ENCODE measurements at places on chromosomes 5 and 9.

DNA sequence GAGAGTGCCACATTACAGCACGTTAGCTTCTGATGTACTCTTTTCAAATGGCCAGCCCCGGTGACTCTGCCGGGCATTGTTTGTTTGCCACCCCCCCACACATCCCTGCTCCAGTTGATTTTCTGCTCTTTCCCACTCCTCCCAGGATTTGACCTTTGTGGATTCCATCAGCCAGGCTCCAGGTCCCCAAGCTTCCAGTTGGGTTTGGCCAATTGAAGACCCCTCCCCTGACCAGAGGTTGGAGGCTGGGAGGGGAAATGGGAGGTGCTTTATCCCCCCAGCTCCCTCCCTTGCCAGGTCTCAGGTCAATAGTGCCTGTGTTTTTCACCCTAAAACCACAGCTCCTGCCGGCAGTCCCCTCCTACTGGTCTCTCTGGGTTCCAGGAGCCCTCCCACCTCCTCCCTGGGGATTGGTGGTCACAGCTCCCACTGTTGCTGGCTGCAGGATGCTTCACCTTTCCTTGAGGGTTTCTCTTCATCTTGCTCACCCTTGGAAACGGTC is 34.9 kb downstream of the IRF1 start:
- no peak for DNase-seq

DNA sequence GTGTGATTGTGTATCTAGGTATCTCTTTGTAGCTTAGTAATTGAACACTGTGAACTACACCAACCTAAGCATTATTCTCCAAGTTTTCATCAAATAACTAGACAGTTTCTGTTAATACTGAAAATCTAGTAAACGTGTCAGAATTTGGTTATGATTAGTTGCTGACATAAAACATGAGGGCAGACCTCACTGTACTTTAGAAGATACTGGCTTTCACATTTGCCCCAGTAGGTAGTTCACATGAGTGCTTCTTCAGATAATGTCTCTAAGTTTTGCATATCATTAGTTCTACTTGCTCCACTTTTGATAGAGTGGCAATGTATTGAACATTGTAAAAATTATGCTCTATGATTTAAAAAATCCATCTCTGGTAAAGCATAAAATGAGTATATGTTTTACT is 7.1 kb downstream of the CDKN2B start:
- no peak for DNase-seq

- DNase-seq = no peak
Observed at GRCh38 chr5:68502531-68502930, 287.0 kb downstream of the PIK3R1 start.

- no peak for DNase-seq
Observed at GRCh38 chr9:125797930-125798329, 50.8 kb downstream of the PBX3 start.

DNA sequence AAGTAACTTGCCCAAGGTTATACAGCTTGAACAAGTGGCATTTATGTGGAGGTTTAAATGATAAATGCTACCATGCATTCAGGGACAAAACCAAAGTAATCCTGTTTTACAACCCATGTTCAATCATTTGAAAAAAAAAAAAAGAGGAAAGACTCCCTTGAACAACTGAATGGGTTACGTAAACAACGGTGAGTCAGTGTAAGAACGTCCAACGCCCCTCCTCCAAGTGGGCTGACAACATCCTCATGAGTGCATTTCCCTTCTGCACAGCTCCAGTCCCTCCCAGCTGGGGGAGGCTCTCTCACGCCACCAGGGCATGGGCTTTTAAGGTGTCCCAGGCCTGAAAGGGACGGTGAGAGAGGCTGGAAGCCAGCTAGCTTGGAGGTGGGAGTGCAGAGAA is 90.0 kb downstream of the PRRT1B start:
- peak; percentile 57 for DNase-seq

DNA sequence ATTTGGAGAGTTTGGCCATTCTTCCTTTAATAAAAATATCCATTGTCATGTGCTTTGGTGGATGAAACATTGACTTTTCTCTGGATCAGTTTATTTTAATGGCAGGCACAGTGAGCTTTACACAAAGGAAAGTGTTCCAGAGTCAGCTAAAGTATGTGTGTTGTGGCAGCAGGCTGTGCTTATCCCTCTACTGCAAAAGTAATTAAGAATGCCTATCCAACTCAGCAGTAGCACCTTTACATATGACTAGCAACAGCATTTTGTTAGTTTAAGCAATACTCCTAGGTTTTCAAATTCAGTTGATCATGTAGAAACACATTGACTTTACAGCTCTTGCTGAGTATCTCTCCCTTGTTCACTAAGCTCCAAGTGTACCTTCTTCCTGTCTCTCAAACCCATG is 730.5 kb upstream of the RGMB start:
- no peak for DNase-seq

DNA sequence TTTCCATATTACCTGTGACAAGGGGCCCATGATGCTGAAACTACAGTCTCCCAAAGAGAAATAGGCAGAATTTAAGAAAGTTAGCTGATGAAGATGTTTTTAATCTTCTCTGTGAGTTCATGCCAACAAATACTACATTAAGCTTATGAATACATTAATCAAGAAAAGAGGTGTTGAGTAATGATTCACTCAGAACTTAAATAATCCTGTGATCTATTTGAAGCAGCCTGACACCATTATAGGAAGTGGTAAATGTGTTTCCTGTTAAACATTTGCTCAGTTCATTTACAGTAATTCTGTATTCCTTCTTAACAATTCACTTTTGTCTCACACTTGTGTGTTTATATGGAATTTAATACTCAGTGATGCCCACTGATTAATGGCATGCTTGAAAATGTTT is 75.0 kb upstream of the IZUMO3 start:
- no peak for DNase-seq

- DNase-seq = no peak
Observed at GRCh38 chr5:81838307-81838906, 87.5 kb upstream of the SSBP2 start.

GRCh38 chr9:127931092-127931881 is 710 bp upstream of the PIP5KL1 start:
- DNase-seq = no peak

DNA sequence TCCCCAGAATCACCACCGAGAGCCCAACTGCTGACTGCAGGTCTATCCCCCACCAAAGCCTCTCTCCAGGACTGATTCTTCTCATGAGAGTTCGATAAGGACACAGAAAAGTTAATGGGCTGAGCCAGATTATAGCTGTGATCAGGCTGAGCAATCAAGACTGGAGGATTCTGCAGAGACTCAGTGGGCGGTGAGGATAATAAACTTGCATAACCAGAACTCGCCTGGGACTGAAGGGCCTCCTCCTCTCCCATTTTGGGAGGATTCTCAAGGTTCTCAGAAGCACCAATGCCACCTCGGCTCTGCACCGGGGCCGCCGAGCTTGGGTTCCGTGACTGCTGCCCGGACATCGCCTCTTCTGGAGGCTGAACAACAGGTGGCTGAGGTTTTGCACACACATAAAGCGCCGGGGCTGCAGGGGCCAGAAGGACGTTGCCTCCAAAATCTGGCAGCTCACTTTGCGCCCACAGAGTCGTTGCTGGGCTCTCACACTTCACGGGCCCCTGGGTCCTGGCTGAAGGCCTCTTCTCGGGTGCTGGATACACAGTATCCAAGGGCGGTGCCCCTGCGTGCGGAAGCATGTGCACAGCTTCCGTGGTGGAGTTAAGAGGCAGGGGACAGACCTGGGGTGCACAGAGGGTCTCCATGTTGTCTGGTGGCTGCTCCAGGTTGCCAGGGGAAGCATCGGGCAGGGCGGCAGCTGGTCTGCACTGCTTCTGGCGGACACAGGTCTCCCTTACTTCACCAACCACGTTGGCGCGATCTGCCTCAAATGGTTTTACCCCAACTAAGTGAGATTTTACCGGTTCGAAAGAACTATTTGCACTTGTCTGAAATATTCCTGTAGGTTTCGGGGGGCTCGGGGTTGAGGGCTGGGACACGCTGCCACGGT is 7.6 kb downstream of the SEC16A start:
- no peak for DNase-seq

- DNase-seq = peak; percentile 26
Observed at GRCh38 chr5:96434201-96434645, 1.2 kb upstream of the PCSK1 start.

- DNase-seq = no peak
Observed at GRCh38 chr5:34923694-34924461, 5.5 kb upstream of the DNAJC21 start.

DNA sequence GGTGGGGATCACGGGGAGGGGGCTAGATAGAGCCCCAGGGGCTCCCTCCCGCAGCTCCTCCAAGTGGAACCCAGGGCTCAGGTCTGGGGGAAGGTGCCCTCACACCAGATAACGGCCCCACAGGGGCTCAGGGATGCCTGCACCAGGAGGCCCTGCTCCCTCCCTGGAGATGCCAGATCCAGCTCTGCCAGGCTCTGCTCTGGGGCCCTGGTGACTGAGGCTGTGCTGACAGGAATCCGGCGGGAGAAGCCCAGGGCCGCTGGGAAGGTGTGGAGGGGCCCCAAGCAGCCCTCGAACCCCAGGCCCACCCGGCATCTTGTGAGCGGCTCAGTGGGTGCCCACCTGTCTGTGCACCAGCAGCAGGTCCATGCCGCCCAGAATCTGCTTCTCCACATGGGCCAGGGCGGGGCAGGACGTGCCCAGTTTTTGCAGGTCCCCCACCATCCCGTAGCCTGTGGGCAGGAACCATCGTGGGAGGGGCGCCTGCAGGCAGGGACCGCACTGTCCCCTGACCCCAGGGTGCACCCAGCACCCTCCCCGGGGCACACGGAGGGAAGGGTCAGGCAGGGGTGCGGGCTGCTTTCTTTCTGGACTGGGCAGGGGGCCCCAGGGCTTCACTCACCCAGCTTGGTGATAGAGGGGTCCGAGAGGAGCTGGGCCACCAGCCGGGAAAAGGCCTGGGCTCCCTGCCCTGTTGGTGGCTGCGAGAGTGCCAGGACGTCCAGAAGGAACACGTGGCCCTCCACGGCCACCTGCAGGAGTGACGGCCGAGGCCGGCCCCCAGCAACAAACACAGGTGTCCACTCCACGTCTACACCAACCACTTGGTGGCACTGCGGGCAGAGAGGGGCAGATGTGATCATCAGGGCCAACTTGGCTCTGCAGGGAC is 48.9 kb upstream of the NRARP start:
- no peak for DNase-seq

GRCh38 chr5:142281008-142281367 is 43.8 kb downstream of the SPRY4 start:
- DNase-seq = no peak

GRCh38 chr9:79542735-79543620 is 28.8 kb upstream of the TLE4 start:
- DNase-seq = no peak

- no peak for DNase-seq
Observed at GRCh38 chr5:41410737-41411136, 99.7 kb downstream of the PLCXD3 start.

GRCh38 chr9:123033864-123034601 is 566 bp downstream of the GPR21 start:
- DNase-seq = no peak

- DNase-seq = no peak
Observed at GRCh38 chr5:43425983-43426382, 13.8 kb upstream of the CCL28 start.

- DNase-seq = no peak
Observed at GRCh38 chr5:137563301-137563645, 64.1 kb upstream of the SPOCK1 start.

DNA sequence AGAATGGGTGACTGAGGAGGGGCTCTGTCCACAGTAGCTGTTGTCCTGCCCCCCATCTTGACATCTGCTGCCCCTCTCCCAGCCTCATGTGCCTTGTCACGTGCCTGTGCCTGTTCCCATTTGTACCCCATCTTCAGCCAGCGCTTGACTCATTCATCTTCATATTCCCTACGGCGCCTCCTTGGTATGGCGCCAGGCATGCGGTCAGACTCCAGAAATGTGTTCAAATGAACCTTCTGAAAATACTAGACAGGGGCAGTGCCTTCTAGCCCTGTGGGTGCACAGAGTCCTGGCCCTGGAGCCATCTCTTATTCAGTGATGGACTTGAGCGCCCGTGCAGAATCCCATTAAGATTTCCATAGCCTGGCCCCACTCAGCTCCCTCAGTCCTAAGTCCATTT is 46.2 kb downstream of the CFAP77 start:
- no peak for DNase-seq

- DNase-seq = no peak
Observed at GRCh38 chr5:169655353-169655752, 18.3 kb downstream of the DOCK2 start.

DNA sequence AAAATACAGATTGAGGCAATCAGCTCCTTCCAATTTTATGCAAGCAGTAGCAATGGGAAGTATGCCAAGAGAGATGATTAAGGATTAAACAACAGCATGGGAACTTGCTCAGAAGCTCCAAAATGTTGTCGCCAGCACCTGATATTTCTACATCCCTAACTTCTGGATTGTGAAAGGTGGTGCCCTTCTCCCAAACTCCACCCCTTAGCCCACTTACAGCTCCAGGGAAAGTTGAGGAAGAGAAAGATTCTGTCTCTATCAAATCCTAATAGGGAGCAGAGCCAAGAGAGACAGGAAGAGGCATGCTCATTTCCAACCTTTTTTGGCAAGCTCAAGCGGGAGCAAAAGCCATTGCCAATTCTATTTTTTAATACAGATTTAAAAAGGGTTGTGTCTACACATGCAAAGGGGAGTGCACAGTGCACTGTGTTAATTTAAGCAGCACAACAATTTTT is 92.4 kb upstream of the NR3C1 start:
- DNase-seq = no peak

DNA sequence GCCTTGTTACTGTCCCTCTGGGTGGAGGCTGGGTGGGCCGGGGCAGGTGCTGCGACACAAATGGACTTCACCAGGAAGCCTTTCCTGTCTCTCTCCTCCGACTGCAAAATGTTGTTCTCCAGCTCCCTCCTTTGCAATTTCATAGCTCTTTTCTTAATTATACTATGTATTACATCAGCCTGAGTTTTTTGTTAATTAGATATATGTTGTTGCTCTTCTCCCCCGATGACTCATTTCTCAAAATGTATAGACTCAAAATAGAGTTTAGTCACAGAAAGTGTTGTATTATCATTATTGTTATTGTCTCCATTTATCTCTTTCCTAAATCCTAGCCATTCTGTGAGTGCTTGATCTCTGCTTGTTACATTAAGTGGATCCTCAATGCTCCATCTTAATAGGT is 122.4 kb upstream of the OSMR start:
- DNase-seq = no peak

DNA sequence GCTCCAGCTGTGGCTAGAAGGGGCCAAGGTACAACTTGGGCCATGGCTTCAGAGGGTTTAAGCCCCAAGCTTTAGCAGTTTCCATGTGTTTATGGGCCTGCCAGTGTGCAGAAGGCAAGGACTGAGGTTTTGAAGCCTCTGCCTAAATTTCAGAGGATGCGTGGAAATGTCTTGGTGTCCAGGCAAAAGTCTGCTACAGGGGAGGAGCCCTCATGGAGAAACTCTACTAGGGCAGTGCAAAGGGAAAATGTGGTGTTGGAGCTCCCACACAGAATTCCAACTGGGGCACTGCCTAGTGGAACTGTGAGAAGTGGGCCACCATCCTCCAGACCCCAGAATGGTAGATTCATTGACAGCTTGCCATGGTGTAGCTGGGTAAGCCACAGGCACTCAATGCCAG is 527.2 kb upstream of the RORB start:
- DNase-seq = no peak

GRCh38 chr5:56516441-56516840 is 283.3 kb upstream of the ANKRD55 start:
- DNase-seq = no peak

- no peak for DNase-seq
Observed at GRCh38 chr9:470552-471194, 256.0 kb downstream of the DOCK8 start.

GRCh38 chr5:143093452-143094086 is 309.9 kb downstream of the NR3C1 start:
- no peak for DNase-seq

All from omental fat pad (tissue), 4 donors.